RPMI7951 (cell line): ENCODE measurements at places on chromosomes 6 and 20. TPM values are rescaled to one million over a fixed set of nuclear protein-coding genes. Genes with fewer than 3 reads are reported as not detected.

- DNase-seq = no peak
Observed at GRCh38 chr6:67814262-67814661, 820.8 kb upstream of the ADGRB3 start.

GRCh38 chr6:30364591-30364990, 19.6 kb downstream of the RPP21 start:
- no peak for DNase-seq

RPP40 gene
- 35.3 and 45.5 TPM in 2 replicates for total RNA-seq

GRCh38 chr6:108293527-108294296, 1.1 kb upstream of the AFG1L start:
- DNase-seq = no peak

ACAT2 gene
- total RNA-seq = 58.4 and 69.2 TPM in 2 replicates

- DNase-seq = no peak
Observed at GRCh38 chr6:71053475-71053874, 96.6 kb upstream of the B3GAT2 start.

KCNK15 gene
- not detected in 2 replicates for total RNA-seq

PRKN gene
- not detected in 2 replicates for total RNA-seq

DNA sequence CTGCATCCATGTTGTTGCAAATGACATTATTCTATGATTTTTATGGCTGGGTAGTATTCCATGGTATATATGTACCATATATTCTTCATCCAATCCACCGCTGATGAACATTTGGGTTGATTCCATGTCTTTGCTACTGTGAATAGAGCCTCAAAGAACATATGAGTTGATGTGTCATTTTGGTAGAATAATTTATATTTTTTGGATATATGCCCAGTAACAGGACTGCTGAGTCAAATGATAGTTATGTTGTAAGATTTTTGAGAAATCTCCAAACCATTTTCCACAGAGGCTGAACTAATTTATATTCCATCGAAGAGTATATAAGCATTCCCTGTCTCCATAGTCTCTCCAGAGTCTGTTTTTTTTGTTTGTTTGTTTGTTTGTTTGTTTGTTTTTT, 1373.5 kb downstream of the GRIK2 start:
- no peak for DNase-seq

- DNase-seq = no peak
Observed at GRCh38 chr6:34529665-34530327, 26.3 kb downstream of the SPDEF start.

DNA sequence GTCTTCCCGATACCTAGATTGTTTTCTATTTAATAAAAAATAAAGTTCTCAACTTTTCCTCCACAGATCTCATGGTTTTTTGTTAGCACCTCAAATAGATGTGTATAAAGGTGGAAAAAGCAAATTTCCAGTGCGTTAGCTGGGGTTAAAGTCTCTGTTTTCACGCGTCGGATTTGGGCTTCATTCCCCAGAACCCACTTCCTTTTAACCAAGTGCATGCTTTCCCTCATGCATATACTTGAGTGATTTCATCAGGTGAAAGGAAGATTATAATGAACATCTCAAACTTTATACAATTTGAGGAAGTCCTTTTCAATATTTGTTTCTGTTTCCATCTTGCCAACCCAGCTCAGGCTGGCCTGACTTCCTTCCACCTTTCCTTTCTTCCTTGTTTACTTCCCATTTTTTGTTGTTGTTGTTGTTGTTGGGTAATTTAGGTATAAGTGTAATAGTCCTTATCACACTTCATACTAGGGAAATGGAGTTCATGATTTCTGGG, 43.9 kb upstream of the GGTLC1 start:
- DNase-seq = no peak

GRCh38 chr6:45479834-45480751, 102.4 kb upstream of the SUPT3H start:
- peak; percentile 76 for DNase-seq

DNA sequence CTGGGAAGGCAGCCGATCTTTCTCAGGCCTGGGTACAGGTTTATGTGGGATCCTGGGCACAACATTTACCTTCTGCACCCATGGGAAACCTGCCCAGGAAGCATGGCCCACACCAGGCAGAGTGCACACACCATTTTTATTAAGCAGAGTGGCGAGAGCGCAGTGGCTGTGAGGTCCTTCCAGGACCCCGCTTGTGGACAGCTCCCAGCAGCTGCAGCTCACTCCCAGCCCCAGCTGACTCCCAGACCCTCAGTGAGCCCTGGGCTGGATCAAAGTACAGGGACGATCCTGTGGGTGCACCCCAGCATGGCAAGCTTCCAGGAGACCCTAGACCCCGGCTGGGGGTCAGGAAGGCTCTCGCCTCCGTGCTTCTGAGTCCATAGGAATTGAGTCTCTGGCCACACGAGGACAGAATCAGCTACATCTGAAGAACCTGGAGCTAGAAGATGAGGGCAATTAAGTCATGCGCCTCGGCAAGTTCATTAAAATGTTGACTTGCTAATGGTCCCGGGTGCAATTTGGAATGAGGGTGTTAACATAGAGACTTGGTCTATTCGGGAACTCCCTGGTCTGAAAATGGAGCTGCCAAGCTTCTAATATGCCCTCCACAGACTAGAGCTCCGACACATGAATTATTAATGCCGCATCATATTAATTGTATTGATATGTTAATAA, 65.4 kb upstream of the SLCO4A1 start:
- peak; percentile 53 for DNase-seq

DNA sequence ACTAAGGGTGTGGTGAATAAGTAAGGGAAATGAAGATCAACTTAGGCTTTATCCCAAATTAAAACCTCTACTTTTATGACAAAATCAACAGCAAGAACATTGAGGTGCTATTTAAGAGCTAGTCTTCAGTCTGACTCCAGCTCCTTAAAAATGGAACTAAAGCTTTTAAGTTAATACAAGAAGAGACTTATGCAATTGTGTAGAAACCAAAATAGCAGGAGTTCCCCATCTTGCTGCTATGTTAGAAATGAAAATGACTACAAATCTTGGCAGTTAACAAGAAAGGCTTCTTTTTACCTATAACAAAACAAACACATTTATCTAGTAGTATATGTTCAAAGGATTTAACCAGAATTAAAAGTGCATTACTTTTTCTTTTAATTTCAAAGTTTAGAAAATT, 25.7 kb downstream of the HMGN3 start:
- no peak for DNase-seq

DNA sequence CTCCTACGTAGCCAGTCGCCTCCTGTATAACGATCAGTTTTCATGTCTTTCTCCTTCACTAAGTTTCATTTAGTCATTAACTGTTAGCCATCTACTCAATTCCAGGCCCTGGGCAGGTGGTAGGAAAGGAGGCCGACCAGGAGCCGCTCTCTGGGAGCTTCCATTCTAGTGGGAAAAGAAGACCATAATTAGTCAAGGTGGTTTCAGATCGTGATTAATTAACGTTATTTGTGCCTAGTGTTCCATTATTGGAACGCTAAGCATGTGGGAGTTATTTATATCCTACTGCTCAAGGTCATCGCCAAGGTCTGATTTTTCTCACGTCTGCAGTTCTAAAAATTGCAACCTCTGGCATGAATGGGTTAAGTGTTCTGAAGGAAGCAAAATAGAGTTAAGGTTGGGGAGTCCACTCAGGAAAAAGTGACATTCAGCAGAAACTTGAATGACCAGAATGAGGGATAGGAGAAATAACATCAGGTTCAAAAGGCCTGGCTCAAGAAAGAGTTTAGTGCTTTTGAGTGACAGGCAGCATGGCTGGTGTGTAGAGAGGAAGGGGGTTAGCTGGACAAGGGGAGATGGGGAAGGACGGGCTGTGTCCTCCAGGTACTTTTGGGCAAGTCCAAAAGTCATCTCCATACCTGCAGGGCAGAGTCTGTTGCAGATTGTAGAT, 812 bp downstream of the SLC9A8 start:
- DNase-seq = no peak

GRCh38 chr20:15033269-15033668, 695.9 kb upstream of the FLRT3 start:
- no peak for DNase-seq

- no peak for DNase-seq
Observed at GRCh38 chr6:12474167-12475140, 184.3 kb downstream of the EDN1 start.

CASS4 gene
- 2.2 and 2.5 TPM in 2 replicates for total RNA-seq

OPRL1 gene
- total RNA-seq = 0.29 and 0.84 TPM in 2 replicates

- no peak for DNase-seq
Observed at GRCh38 chr20:58990651-58991445, 9.8 kb downstream of the NELFCD start.

DNA sequence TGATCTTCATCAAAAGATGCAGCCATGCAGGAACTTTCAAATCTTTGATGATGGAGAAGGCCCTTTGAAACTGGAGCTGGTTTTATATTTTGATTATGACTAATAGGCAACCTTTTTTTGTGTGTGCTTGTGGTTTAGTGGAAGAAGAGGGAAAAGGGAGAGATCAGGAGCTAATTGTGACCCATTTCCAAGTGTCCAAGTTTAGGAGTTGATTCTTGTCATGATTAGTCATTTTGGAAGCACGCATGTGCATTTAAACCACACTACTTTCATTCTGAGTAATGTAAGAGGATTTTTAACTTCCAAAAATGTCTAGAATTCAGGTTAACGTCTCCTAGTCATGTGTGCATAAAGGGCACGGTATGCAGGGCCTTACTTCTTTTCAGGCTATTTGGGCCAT, 3.5 kb downstream of the FOXO3 start:
- DNase-seq = peak; percentile 98

SSTR4 gene
- not detected in 2 replicates for total RNA-seq

- DNase-seq = no peak
Observed at GRCh38 chr6:35635601-35636597, 52.8 kb downstream of the FKBP5 start.

DNA sequence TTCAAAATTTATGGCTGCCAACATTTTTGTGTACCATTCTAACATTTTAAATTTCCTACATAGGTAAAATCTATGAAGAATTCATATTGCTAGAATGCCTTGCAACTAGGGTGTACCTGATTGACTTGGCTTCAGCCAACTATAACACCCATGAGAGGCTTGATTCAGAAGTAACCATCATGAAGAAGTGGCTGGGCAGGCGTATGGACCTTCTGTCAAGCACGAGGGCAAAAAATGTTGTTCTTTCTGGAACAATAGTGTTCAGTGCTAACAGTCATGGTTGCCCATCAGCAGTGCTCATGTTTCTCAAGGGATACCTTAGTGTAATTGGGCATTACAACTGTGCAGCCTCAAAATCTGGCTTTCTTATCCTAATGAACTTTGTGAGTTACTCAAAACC, 42.9 kb downstream of the ID4 start:
- no peak for DNase-seq

GRCh38 chr6:68747110-68747790, 112.2 kb downstream of the ADGRB3 start:
- DNase-seq = no peak

DNA sequence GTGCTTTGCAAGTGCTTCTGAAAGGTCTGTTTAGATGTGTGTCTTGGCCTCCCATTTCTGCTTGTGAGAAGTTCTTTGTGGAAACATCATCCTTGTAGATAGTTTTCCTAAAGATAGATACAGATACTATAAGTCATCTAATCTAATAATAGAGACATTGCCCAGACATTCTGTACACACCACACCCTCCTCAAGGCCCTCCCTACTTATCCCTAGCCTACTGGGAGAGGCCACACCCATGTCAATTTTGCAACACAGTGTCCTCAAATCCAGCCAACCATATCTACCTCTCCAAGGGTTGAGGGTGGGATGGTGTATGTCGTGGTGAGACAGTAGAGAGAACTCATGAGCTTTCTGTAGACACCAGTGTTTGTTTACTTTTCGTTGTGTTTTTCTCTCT, 6.2 kb downstream of the KDM1B start:
- DNase-seq = no peak
